ENCODE measurements at places on chromosomes 7 and 10.

DNA sequence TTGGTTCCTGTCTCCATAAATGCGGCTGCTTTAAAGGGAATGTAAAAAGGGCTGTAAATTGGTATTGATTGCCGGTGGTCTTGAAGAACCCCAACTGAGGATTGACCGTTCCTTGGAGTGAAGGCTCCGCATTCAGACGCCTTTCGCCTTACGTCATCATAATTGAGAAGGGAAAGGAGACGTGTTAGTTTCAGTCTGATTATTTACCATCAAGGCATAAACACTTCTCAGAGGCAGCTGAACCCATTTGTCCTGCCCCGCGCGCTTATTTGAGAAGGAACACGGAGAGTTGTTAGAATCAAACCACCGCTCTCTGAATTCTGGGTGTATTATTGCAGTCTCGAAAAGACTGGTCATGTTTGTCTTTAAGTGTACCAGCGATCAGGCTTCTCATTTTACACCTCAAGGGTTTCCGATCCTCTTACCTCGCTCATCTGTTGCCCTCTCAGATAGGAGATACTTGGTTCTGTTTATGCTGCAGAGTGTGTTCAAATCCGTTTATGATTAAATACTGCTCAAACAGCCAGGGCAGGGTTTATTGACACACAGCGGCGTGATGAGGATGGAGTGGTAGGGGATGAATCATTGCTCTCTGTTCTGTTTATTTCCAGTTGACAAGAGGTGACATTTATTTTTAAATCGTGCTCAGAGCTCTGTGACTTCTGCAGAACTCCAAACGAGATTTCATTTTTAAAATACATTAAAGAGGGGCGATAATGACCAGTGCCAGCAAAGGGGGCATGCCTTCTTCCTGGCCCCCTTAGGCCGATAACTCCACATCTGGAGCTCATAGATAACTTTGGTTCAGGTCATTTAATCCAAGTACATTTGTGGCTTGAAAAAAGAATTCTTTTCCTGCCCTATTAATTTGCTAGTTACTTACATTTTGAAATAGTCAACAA, 30.4 kb downstream of the FOXK1 start:
- no peak for DNase-seq

DNA sequence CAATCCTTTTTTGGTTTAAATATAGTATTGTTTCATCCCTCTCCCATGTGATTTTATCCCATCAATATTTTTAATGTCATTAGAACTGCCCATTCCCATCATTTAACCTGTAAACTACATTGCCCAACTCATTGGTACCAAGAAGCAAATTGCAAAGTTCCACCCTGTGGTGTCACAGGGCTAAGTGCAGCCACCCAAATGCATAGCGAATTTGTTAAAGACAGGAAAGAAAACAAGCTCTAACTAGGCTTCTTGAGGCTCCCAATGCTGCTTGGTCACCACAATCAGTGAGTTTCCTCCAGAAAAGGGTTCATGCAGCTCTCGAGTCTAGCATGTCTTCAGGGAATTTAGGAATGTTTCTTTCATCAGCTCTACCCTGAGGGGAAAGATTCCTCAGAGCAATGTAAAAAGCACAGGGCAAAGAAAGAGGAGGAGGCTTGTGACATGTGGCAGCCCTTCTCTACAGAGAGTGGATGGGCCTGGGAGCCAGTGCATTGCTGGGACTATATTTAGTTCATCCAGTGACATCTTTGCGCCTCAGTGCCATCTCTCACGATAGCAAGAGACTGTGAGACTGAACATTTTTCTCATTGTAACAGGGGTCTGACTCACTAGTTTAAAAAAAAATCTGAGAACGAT, 58.1 kb downstream of the CAV1 start:
- no peak for DNase-seq

- no peak for DNase-seq
These were observed 882.3 kb downstream of the PCDH15 start for GRCh38 chr10:53918755-53919154.

GRCh38 chr7:2654059-2654458, 22.3 kb downstream of the TTYH3 start:
- no peak for DNase-seq

DNA sequence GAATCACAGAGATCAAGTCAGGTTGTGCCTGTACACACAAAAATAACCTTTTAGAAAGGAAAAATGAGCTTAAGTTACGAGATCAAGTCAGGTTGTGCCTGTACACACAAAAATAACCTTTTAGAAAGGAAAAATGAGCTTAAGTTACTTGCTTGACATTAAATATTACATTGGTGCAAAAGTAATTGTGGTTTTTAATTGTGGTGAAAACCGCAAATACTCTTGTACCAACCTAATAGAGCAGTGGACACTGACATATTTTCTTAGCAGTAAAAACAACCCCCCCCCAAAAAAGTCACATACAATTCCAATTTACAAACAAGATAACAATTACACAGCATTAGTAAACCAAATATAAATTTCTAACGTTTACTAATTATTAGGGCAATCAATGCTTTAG, 595.6 kb downstream of the GRM8 start:
- DNase-seq: no peak

- no peak for DNase-seq
These were observed 226.5 kb upstream of the PITRM1 start for GRCh38 chr10:3398825-3399646.

DNA sequence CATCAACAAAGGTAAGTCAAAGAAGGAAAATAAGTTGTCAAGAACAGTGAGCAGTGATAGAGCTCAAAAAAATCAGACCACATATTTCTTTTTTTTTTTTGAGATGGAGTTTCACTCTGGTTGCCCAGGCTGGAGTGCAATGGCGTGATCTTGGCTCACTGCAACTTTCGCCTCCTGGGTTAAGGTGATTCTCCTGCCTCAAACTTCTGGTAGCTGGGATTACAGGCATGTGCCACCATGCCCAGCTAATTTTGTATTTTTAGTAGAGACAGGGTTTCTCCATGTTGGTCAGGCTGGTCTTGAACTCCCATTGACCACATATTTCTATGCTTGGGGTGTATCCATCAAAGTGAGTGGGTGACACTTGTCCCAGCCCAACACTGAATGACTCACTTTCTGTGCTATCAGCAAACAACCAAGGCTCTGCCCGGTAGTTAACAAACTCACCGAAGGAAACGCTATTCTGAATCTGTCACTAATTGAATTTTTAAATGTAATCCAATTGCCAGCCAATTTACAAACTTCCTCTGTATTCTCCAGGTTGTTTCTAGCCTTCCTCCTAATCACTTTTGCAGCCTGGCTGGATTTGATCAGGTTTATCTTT, 19.6 kb upstream of the SMNDC1 start:
- DNase-seq: no peak

DNA sequence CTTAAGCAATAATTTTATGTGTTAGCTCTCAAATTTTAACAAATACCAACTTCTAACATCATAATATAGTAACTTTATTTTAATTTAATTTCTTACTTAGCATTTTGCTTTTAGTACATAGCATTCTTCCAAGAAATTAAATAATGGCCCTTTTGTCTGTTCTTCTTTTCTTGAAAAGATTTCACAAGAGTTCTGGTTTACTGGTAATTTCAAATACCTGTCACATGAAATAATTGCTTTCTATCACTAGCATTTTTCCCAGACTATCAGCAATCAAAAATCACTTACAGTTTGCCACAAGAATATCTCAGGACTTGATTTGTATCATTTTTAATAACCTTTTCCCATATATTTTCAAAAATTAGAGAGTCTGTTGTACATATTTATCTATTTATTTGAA, 193.0 kb downstream of the CACNA2D1 start:
- DNase-seq: no peak

- DNase-seq: no peak
These were observed 15.9 kb downstream of the TDRD1 start for GRCh38 chr10:114195079-114195478.

- no peak for DNase-seq
These were observed 717.1 kb upstream of the LRRN3 start for GRCh38 chr7:110373859-110374258.

DNA sequence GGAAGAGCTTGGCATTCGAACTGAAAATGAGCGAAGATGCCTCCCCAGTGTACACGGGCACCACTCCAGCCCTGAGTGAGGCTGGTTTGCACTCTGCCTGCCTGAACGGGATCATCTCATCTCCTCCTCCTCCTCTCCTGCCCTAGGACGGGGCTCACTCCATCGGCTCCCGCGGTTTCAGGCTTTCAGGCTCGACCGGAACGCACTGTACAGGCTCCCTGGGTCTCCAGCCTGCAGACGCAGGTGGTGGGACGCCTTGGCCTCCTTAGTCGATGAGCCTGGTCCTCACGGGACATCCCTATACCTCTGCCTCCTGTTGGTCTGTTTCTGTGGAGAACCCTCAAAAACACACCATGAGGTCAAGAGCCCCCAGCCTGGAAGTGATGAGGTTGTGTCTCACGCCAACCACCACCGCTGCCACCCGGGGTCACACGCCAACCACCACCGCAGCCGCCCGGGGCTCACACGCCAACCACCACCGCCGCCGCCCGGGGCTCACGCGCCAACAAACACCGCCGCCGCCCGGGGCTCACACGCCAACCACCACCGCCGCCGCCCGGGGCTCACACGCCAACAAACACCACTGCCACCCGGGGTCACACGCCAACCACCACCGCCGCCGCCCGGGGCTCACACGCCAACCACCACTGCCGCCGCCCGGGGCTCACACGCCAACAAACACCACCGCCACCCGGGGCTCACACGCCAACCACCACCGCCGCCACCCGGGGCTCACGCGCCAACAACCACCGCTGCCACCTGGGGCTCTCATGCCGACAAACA, 56.3 kb downstream of the FOXL3 start:
- no peak for DNase-seq
